ENCODE measurements at places on chromosomes 6 and 20.
A peak's percentile ranks its signal among the peaks of the same experiment; 100 is the strongest.

GRCh38 chr6:82385961-82386360 lies 22.3 kb downstream of the TPBG start:
- no peak for ATAC-seq

- ATAC-seq: no peak
Measured at GRCh38 chr20:23484081-23484480, 6.8 kb upstream of the CST8 start.

DNA sequence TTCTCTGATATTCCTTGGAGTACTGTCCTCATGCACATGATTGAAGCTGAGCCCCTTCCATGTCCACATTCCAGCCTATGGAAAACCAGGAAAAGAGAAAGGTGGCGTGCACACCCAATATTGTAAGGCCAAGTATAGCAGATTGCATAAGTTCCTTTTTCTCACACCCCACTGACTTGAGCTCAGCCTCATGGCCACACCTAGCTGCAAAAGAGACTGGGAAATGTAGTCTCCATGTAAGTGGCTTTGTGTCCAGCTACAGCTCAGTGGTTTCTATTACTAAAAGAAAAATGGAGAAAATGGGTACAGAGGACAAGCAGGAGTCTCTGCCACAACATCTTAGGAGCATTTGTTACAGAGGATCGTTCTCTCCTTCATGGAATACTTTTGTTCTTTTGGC lies 10.8 kb upstream of the UST start:
- ATAC-seq: no peak

GRCh38 chr6:170475118-170475517 lies 78.0 kb downstream of the PSMB1 start:
- no peak for ATAC-seq

DNA sequence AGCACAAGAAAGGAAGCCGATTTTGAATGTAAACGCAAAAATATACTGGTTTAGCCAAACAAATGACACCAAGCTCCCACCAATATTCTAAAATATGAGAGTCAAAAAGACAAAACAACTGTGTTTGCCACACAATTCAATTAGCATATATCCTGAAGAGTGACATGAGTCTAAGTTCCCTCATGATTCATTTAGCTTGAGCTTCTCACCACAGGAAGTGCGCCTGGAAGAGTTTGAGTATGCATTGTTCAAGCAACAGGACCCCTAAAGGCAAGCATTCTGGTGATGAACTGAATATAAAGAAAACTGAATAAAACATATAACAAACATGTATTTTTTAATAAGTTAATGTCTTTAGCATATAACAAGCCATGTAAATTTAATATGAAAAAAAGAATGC lies 115.2 kb upstream of the RUNX2 start:
- peak; percentile 82 for ATAC-seq

DNA sequence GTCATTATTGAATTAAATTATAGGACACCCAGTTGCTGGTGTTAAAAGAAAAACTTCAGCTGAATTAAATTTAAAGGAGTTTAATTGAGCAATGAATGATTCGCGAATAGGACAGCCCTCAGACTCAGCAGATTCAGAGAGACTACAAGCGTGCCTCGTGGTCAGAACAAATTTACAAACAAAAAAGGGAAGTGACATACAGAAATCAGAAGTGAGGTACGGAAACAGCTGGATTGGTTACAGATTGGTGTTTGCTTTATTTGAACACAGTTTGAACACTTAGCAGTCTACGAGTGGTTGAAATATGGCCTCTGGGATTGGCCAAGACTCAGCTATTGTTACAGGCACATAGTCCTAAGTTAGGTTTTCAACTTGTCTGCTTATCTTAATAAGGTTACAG lies 25.8 kb upstream of the TNFRSF21 start:
- no peak for ATAC-seq

GRCh38 chr20:7500231-7500663 lies 440.0 kb downstream of the HAO1 start:
- no peak for ATAC-seq

- ATAC-seq: no peak
Measured at GRCh38 chr6:11908436-11909105, 103.5 kb upstream of the HIVEP1 start.

DNA sequence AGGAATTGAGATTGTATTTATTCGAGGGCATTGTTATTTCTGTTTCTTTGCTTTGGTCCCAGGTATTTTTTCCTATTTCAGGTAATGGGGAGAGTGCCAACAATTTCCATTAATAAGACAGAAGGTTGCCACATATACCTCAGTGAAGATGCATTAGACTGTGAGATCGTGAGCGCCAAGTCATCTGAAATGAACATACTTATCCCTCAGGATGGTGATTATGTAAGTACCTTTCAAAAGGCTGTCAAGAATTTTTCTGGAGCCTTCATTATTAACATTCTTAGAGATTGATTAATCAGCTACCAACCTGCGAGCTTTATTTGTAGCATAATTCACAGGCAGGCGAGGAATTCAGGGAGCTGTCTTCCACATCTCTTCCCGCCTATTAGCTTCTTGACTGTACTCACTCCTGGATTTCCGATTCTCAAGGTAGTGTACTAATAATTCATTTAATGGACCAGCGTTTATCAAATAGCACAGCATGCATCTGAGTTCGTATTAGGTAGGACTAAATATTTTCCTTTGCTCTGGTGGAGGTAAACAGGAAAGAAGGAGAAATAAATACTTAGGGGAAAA lies 48.6 kb upstream of the FAM8A1 start:
- ATAC-seq: no peak

GRCh38 chr6:14452567-14453527 lies 335.3 kb downstream of the CD83 start:
- ATAC-seq: peak; percentile 83

DNA sequence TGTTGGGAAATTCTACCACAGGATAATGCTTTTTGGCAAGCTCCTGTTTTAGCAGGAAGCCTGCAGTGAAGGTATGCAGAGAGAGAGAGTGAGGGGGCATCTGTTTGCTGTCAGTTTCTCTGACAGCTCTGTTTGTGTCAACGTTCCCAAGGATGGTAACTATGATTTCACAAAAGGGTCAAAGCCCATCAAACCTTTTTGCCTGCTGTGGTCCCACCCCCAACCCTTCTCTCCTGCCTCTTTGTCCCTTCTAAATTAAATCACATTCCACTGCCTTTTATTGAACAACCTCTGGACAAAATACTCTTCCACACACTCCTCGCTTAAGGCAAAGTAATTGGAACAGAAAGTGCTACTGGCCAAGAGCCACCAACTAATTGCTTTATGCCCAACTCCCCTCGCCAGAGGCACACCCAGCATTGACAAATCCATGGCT lies 128.3 kb downstream of the TSHZ2 start:
- ATAC-seq: no peak

DNA sequence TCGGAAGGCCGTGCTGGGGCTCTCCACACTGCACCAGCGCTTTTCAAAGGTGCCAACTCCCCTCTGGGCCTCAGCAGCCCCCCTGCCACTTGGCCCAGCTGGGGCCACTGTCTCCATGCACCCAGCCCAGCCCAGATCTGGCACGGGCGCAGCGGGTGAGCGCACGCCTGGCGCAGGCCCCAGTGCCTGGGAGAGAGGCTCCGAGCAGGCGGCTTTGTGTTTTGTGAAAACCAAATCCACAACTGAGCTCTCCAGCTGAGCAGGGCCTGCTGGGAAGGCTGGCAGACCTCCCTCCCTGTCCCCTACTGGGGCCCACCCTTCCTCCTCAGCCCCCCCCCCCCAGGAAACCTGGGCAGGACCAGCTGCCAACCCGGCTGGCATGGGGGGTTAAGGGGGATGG lies 17.0 kb downstream of the MDGA1 start:
- ATAC-seq: no peak

Data from activated T-helper 17 cell treated with anti-CD3 and anti-CD28 coated beads, Interleukin-2, amount 50 U/mL, for 72 hours (primary cell).